ENCODE measurements at places on chromosomes 7 and 10.

DNA sequence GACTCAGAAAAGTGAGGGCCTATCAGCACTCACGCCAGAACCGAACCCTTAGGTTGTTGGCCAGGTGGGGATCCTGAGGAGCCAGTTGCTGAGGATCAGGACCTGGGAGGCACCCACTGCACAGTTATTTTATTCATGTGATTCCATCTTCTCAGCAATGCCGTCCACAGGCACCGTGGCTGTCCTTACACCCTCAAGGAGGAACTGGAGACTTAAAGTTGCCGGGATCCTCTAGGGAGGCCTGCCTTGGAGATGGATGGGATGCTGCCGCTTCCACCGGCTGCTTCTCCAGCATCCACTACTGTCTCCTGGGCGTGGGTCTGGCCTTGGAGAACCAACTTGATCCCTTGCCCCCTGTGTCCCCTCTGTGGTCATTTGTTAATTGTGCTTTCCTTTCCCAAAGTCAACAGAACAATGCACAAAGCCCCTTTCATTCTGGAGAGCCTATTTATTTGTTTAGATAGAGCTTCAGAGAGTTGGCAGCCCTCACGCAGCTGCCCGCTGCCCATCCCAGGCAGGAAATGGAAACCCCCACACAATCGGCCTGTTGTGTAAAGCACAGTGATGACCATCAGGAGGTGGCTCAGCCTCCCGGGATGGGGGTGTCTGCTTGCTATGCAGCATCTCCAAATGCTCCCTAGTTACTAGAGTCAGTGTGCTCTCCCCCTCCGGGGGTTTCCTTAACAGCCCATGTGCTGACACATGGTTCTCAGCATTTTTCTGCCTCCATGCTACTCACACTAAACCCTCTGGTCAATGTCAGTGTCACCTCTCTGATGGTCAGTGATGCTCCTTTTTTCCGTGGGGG, 52.9 kb upstream of the IGFBP3 start:
- DNase-seq, result no peak

DNA sequence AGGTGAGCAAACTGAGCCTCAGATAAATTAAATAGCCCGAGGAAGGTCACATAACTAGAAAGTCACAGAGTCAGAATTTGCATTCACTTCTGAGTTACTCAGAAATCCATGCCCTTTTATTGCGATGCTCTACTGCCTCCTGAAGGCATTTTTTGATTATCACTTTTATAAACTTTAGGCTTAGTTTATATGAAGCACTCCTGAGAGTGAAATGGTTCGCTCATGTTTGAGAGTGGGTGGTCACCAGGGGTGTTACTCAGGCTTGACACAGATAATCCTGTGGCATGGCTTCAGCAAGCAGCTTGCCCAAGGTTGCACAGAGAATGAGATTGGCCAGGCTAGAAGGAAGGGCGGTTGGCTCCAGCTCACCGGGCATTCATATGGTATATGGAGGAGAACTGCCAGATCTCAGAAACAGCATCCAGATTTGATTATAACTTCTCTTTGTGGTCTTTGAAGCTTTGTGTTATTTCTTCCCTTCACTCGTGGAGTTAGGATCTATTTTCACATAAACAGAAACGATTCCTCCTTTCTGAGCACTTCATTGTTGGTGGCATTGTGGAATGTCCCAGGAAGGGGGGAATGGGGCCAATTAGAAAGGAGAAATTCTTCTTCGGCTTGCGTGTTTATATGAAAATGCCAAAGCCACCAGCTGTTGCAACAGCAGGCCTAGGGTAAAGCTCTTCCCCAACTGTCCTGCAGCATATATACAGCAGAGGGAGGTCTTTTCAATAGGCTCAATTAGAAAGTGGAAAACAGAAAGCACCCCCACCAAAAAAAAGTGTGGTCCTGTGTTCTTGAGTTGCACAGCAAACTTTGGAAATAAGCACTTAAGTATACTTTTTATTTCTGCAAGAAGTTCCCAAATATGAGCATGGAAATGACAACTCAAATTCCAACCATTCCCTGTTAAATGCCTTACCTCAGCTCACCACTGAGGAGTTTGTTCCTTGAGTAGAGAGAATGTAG, 628.8 kb downstream of the SUGCT start:
- no peak for DNase-seq

GRCh38 chr10:79071396-79071923, 2.7 kb downstream of the ZMIZ1 start:
- DNase-seq, result no peak

GRCh38 chr7:135817583-135817982, 69.0 kb upstream of the FAM180A start:
- DNase-seq, result no peak

- no peak for DNase-seq
Observed at GRCh38 chr7:48617993-48618392, 306.4 kb upstream of the CDC14C start.
